Activated CD8-positive, alpha-beta T cell treated with anti-CD3 and anti-CD28 coated beads, Interleukin-2, amount 10 ng/mL, durations not matched to agents 7 days and 5 days (primary cell): ENCODE measurements at places on chromosomes 5 and 9. TPM values are rescaled to one million over a fixed set of nuclear protein-coding genes. Genes with fewer than 3 reads are reported as not detected.

The PLCXD3 gene
- not detected for total RNA-seq

- H3K36me3 ChIP-seq, result no peaks in the 10 kb centered on the region
- H3K4me1 ChIP-seq, result no peaks in the 10 kb centered on the region
- no peak overlapping the region for H3K27ac ChIP-seq
- no peaks in the 10 kb centered on the region for H3K27me3 ChIP-seq
These were observed 830.4 kb upstream of the GRAMD2B start for GRCh38 chr5:125592856-125593255.

DNA sequence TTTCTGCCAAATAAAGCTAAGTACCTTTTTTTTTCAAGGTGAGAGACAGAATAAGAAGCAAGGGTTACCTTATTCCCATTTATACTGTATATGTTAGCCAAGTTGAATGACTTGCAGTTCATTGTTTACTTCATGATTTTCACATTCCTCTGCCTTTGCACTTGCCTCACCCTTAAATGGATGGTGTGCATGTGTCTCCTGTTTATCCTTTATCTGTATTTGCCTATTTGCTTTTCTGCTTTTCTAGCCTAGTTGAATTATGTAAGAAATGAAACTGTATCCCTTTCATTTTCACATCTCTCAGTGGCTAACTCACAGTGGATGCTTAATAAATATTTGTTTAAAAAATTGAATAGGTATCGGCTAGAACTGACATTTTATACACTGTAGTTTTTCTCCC is 200.8 kb upstream of the ST8SIA4 start:
- H3K27ac ChIP-seq, result no peak overlapping the region
- no peak for DNase-seq
- H3K4me1 ChIP-seq, result no peaks in the 10 kb centered on the region
- H3K4me3 ChIP-seq, result no peak overlapping the region
- H3K27me3 ChIP-seq, result no peaks in the 10 kb centered on the region
- H3K36me3 ChIP-seq, result no peaks in the 10 kb centered on the region

- H3K27ac ChIP-seq, result no peak overlapping the region
- peaks cover 20% of the 10 kb centered on the region for H3K4me1 ChIP-seq
These were observed 2.2 kb downstream of the PCDH1 start for GRCh38 chr5:141875795-141876627.

- no peak overlapping the region for H3K27ac ChIP-seq
- H3K4me3 ChIP-seq, result no peak overlapping the region
These were observed 21.3 kb downstream of the CYSTM1 start for GRCh38 chr5:140196115-140196814.
